ENCODE measurements at places on chromosomes 2 and 18.

DNA sequence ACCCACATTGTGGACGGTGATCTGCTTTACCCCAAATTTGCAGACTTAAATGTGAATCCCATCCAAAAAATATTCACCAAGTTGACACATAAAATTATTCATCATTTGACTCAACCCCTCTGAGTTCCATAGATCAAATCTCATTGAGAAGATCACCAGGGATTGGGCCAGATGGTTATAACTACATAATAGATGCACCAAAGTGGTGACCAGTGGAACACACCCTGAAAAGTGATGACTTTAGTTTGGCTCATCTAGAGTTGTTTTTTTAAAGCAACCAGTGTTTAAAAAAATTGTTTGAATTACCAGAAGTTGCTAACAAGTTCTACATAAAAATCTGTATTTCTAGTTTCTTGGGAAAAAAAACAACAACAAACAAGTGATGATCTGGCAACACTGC is 155.0 kb downstream of the PLCL1 start:
- no peak for DNase-seq

- DNase-seq = no peak
These were observed 1357.9 kb upstream of the CELF4 start for GRCh38 chr18:38923540-38923939.

DNA sequence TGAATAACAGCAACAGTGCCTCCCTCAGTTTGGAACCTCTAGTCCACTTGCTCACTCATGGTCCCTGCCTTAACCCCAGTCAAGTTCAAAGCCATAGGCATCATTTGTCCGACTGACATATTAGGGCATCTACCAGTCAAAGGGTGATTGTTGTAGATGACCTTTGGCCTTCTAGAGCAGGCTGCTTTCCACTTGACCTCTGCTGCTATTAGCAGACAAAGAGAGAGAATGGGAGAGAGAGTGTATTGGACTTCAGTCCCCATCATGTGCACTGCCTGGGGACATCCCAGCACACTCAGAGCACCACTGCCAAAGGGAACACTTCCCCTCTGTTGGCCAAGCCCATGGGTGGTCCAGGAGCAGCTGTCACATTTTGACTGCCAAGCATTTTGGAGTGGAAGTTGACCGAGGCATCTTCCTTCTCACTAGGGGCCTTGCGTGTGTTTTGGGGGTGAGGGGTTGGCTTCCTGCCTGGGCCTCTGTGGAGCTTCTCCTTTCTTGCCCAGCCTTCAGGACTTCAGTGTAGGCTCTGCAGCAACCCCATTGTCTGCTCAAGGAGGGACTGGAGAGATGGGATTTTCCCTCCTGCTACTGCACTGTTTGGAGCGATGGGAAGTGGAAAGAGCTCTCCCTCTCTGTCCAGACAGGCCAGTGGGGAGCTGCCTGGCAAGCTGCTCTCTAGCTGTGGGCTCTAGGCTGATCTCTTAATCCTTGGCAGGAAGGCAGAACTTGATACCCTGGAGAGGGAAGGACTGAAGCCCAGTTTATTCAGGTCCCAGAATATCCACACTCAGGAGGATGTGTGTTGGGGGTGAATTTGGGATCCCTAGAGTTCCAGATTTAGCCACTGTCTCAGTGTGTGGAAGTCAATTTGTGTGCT is 68.1 kb downstream of the TMEM247 start:
- DNase-seq = no peak

- DNase-seq = peak; percentile 3
These were observed 148.6 kb downstream of the GALNT1 start for GRCh38 chr18:35729991-35730668.

DNA sequence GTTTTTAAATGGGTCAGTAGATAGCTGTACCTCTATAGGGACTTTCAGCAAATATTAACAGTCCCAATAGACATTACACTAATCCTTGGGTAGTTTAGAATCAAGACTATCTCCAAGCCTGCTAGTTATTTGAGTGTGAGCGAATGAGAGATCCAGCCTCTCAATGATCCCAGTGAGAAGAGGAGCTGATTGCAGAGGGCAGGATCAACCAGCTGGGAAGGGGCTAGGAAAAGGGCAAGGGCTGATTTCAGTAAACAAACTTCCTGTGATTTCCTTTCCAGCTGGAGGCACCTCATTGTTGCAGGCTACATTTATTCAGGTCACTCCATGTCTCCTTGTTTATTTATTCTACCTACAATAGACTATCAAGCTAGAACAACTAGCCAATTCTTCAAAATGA is 84.1 kb upstream of the CTNNA2 start:
- DNase-seq = no peak

GRCh38 chr2:155815851-155816250 is 516.7 kb downstream of the NR4A2 start:
- DNase-seq = no peak

DNA sequence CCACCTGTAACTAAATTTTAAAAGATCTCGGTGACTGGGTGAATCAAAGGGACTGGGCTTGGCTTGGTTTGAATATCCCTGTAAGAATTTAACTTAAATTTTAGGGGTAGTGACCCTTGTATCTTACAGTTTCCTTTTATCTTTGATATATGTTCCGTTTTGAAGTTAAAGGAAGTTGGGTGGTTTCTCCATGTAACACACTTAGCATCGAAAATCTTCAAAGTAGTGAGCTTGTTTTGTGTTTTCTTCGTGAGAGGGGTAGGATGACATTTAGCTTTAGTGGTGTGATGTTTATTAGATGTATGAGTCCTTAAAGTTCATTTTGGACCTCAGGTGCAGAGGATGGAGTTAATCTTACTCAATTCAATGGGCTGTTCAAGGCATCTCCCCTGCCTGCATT is 1.6 kb downstream of the WDR7 start:
- no peak for DNase-seq

GRCh38 chr2:164717000-164717803 is 95.9 kb upstream of the GRB14 start:
- peak; percentile 42 for DNase-seq

DNA sequence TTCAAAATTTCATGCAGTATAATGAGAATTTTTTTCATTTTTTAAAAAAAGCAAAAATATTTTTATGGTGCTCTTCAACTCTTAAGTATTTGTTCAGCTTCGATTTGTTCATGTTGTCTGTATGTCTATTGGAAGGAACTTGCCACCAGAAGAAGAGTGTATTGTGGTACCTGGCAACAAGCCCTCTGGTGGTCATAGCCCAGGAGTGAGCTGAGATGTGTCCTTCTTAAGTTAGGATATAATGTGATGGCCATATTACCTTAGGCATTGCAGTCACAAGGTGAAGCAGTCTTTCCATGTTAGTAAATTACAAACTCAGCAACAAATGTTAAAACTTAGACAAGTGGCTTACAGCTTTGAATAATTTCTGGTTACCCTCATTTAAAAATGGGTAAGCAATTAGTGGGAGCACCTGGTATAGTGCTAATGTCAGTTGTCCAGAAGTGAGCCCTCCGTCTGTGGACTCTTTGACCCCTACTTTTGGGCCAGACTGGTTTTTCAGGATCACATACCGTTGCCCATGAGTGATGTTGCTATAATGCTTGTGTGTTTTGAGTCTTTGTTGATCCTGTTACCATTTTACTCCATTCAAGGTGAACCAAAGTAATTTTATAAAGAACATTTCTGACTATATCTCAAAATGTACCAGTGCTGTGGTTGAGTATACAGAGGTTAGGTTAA is 57.4 kb downstream of the MYO1B start:
- DNase-seq = no peak

- DNase-seq = no peak
These were observed 132.3 kb downstream of the UXS1 start for GRCh38 chr2:106061611-106062349.

- DNase-seq = no peak
These were observed 139.3 kb upstream of the CTDP1 start for GRCh38 chr18:79540161-79540903.
